ENCODE measurements at places on chromosomes 4 and X.

DNA sequence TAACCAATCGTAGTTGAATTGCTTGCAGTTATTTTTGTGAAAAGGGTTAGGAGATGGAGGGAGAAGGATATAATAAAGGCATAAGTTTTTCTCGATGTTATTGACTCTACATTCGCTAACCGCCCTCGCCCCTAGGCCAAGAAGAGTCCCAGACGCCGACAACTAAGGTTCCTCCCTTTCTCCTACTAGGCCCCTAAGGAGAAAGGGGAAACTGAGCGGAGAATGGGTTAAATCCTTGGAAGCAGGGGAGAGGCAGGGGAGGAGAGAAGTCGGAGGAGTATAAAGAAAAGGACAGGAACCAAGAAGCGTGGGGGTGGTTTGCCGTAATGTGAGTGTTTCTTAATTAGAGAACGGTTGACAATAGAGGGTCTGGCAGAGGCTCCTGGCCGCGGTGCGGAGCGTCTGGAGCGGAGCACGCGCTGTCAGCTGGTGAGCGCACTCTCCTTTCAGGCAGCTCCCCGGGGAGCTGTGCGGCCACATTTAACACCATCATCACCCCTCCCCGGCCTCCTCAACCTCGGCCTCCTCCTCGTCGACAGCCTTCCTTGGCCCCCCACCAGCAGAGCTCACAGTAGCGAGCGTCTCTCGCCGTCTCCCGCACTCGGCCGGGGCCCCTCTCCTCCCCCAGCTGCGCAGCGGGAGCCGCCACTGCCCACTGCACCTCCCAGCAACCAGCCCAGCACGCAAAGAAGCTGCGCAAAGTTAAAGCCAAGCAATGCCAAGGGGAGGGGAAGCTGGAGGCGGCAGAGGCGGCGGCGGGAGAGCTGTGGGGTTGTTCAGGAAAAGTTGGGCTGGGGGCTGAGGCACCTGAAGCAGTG lies 5.9 kb downstream of the ATOH1 start:
- DNase-seq = no peak

DNA sequence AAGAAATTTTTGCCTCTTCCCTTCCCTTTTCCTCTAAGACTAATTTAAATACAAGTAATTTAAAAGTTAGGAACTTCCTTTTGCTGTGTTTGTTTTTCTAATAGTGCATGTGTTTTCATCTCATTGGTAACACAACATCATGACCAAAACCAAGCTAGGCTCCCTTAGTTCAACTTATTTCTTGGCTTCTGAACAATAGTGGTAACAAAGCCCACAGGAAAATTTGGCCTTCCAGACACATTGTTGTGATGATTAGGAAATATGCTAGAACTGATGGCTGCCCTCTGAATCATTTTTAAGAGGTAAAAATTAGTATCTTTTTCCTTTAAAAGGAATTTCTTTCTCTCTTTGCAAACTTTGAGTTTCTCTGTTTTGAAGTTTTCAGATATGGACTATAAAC lies 25.5 kb upstream of the TEC start:
- no peak for DNase-seq

DNA sequence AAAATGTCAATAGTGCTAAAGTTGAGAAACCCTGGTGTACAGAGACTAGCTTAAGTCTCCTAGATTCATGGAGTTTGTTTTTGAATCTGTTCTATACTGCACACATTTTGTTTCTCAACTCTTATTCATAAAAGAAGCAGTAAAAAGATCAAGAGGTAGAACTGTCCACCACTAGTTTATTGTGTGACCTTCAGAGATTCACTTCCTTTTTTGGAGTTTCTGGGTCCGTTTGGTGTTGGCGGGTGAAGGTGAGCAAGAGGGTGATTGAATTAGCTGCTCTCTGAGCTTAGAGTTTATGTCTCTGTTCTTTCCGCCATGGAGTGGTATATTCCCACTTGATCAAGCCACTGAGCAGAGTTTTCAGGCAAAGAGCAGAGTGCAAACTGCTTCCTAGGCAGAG lies 21.4 kb upstream of the PLAC1 start:
- DNase-seq = no peak

DNA sequence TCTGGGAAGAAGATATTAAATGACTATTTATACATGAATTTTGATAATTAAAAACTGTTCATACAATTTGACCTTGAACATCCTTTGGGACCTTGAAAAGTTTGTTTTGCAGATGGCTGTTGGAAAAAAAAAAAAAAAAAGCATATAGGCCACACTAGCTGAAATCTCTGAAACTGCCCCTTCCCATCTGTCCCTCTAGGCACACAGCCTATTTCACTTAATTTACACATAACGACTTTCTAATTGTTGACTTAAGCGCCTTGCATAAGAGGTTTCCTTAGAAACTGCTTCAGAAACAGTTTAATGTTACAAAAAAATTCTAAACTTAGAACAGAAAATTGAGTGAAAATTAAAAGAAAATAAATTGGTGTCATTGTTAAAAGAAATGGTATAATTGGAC lies 131.0 kb downstream of the COX18 start:
- DNase-seq = no peak

GRCh38 chrX:49266523-49267445 lies 2.3 kb upstream of the FOXP3 start:
- no peak for DNase-seq

DNA sequence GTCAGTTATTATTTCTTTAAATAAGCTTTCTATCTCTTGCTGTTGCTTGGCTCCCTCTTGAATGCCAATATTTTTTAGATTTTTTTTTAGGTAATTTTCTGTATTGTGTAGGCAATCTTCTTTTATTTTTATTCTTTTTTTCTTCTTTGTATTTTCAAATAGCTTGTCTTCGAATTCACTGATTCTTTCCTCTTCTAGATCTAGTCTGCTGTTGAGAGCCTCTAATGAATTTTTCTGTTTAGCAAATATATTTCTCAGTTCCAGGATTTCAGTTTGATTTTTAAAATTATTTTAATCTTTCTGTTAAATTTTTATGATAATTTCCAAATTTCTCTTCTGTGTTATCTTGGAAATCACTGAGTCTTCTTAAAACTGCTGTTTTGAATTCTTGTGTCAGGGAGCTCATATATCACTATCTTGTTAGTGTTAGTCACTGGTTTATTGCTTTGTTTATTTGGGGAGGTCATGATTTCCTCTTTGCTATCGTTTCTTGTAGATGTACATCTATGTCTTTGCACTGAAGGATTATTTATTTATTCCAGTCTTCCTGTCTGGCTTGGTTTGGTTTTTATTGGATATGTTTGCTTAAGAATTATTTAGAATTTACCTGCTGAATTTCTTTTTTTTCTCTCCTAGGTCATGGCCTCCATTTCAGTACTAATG lies 39.9 kb upstream of the GPRIN3 start:
- DNase-seq = no peak

DNA sequence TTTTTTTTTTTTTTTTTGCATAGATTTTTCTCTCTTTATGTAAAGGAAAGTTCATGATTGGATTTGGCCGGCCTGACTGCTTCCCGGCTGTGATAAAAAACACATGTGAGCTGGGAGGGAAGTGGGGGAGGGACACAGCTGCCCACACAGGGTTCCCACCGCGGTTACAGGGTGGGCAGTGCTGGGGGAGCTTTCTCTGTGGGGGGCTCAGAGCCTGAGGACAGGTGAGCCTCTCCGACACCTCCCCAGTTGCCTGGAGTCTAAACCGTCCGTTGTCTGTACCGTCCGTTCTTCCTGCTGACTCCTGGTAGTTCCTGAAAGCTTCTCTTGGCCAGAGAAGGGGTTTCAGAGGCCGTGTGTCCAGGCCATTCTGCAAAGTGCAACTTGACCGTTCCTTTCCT lies 21.8 kb downstream of the SHOX start:
- no peak for DNase-seq

- DNase-seq = no peak
Observed at GRCh38 chr4:184310171-184310567, 92.5 kb upstream of the ENPP6 start.

GRCh38 chr4:47473141-47473750 lies 9.7 kb upstream of the COMMD8 start:
- DNase-seq = no peak

DNA sequence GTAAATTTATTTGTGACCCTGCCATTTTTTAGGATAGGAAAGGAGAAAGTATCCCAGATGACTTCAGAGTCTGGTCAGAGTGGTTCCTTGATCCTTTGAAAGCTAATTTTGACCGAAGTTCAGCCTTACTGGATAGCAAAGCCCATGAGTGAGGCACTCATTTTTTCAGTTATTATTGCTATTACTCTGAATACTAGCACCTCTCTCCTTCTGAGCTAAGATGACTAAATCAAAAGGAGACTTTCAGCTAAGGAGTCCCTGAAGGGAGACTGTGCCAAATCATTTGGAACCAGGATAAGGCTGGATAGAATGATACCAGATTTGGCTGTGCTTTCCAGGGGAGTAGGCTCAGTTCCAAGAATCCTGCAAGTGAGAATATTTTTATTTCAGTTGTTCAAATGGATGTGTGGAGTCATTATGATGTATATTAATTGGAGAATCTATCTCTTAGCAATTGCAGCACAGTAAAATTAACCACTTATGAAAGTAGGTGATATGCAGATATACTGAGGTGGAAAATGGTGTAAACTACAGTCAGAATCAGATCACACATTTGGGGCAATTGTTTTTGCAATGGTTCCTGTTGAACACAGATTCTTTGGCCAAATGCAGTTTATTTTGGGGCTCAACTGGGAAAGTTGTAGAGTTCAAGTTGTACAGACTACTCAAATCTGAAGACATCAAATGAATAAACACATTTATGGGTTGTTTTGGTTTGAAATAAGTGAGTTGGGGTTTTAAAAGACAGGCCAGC lies 1.2 kb downstream of the P2RY10 start:
- no peak for DNase-seq

- no peak for DNase-seq
Observed at GRCh38 chrX:123860983-123861382, 1.1 kb downstream of the XIAP start.

- DNase-seq = no peak
Observed at GRCh38 chr4:121794505-121795188, 6.5 kb upstream of the EXOSC9 start.

DNA sequence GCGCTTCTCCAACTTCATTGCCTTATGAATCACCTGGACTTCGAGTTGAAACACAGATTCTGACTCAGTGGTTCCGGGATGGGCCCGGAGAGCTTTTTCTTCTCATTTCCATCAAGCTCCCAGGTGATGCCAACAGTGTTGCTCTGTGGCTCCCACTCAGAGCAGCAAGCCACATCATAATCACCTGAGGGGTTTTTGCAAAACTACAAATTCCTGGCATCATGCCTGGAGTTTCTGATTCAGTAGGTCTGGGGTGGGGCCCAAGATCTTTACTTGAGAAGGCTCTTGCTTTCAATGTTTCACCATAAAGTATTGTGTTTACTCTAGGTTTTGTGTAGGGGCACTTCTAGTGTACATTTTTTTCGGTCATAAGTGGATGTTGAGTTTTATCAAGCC lies 7.0 kb downstream of the MTM1 start:
- DNase-seq = no peak

- no peak for DNase-seq
Observed at GRCh38 chr4:165055601-165056000, 1.9 kb downstream of the TRIM75 start.

GRCh38 chr4:179584101-179584500 lies 2141.9 kb upstream of the AGA start:
- DNase-seq = no peak

GRCh38 chrX:124720532-124720931 lies 374.2 kb downstream of the SH2D1A start:
- no peak for DNase-seq

GRCh38 chr4:187724456-187724855 lies 271.1 kb upstream of the ZFP42 start:
- no peak for DNase-seq

GRCh38 chr4:8261851-8262535 lies 7.6 kb upstream of the HTRA3 start:
- DNase-seq = no peak

DNA sequence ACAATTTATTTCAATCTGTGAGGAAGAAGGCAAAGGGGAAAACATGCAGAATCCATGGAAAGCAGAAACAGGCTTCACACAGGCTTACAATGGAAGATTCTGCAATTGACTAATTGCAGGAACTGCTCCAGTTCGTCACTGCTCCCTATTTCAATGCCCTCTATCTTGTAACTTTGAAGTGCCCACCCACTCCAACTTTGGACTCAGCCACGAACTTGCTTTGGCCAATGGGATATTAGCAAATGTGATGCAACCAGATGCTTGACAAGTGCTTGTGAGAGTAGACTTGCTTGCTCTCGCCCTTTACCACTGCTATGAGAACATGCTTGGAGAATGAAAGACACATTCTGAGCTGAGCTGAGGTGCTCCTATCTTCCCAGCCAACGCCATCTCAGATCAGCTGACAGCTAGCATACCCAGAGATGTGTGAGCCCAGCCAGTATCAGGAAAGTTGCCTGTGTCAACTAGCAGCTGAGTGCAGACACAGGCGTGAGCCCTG lies 105.7 kb upstream of the PTCHD1 start:
- DNase-seq = no peak

GRCh38 chr4:181752516-181752915 lies 490.7 kb upstream of the TENM3 start:
- no peak for DNase-seq

GRCh38 chr4:152571296-152571695 lies 35.4 kb upstream of the FBXW7 start:
- no peak for DNase-seq

DNA sequence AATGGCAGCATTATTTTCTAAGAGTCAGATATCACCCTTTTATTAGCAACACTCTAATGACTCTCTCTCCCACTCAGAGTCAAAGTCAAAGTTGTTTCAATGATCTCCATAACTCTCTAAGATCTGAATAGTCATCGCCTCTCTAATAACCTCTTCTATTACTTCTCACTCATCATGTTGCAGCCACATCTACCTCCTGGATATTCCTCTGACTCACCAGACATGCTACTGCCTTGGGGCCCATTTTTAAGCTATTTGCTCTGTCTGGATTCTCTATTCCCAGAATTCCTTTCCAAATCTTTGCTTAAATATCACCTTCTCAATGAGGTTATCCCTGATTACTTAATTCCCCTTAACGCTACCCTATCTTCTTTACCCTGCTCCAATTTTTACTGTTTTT lies 391.8 kb upstream of the MAGEB16 start:
- DNase-seq = no peak

- DNase-seq = no peak
Observed at GRCh38 chrX:78452356-78452755, 124.9 kb upstream of the CYSLTR1 start.

DNA sequence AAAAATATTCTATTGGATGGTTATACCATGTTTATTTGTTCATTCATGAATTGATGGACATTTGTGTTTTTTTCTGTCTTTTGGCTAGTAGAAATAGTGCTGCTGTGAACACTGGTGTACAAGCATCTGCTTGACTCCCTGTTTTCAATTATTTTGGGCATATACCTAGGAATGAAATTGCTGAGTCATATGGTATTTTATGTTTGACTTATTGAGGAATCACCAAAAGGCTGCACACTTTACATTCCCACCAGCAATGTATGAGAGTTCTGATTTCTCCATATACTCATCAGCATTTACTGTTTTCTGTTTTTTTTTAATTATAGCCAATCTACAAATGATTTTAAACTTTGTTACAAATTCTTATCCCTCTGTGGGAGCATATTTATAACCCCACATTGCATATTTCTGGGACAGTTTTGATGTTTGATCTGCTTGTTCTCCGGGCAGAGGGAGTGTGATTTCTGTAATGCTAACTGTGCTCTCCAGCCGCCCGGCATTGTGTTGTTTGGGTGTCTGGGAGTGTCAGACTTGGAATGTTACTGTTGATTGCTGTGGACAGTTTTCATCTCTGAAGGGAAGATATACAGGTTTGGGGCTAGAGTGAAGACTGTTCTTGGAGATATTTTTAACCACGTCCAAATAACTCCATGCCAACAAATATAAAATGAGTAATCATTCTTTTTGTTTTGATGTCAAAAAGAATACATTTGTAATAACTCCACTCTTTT lies 60.5 kb upstream of the PGRMC2 start:
- no peak for DNase-seq

Measured in skeletal muscle cell (primary cell).